ENCODE measurements at places on chromosomes 11 and 22.
A peak's percentile ranks its signal among the peaks of the same experiment; 100 is the strongest.

GRCh38 chr22:31912407-31912743 lies 32.0 kb upstream of the YWHAH start:
- DNase-seq = no peak

- DNase-seq = no peak
Measured at GRCh38 chr11:127003260-127003981, 2.9 kb upstream of the KIRREL3 start.

DNA sequence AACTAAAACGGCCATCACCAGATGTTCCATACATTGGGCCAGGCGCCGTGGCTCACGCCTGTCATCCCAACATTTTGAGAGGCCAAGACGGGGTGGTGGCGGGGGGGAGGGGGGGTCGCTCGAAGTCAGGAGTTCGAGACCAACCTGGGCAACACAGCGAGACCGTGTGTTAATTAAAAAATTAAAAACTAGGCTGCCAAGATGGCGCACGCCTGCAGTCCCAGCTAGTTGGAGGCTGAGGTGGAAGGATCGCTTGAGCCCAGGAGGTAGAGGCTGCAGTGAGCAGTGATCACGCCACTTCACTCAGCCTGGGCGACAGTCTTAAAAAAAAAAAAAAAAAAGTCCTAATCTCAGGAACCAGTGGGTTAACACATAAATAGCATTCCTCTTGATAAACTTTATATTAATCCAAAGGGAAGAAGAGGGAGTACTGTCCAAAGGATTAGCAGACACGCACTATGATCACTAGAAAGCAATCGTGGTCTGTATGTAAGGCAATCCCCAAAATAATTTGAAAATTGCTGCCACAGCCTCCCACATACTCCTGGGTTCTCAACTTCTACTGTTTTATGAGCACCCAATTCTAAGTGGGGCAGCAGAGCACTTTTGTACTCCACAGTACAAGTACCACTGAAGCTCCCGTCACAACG lies 604 bp downstream of the PUS3 start:
- no peak for DNase-seq

DNA sequence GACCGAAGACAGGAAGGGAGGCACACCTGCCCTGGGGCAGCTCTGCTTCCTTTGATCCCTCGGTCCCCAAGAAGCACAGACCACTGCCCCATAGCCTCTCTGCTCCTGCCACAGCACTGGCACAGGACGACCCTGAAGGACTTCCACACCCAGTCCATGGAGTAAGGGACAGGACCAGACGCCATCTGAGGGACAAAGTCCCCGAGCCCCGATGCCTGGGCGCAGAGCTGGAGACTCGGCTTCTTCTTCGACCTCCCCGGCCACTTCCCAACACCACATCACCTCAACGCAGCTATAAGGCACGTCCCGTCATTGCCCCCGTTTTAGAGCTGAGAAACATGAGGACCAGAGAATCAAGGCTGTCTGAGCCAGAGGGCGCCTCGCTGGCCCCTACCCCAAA lies 310.5 kb downstream of the BRD1 start:
- DNase-seq = no peak

DNA sequence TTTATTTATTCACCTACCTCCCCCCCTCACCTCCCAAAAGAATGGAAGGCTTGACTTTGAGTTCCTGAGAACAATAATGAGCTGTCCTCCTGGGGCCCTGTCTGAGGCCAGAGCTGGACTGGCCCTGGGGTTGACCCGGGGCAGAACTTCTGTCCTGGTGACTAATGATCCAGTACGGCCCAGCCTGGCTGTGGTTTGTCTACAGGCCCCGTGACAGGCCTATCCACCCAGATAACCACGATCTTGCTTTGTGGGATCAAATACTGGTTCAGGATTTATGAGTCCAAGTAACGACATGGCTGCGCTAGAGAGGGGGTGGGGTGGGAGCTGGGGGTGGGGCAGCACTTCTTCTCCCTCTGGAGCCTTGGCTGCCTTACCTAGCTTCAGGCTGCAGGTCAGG lies 81.5 kb downstream of the WT1 start:
- DNase-seq = no peak

GRCh38 chr22:25709758-25710157 lies 32.2 kb upstream of the MYO18B start:
- DNase-seq = peak; percentile 43

GRCh38 chr11:100681064-100681502 lies 6.0 kb upstream of the ARHGAP42 start:
- DNase-seq = peak; percentile 19

DNA sequence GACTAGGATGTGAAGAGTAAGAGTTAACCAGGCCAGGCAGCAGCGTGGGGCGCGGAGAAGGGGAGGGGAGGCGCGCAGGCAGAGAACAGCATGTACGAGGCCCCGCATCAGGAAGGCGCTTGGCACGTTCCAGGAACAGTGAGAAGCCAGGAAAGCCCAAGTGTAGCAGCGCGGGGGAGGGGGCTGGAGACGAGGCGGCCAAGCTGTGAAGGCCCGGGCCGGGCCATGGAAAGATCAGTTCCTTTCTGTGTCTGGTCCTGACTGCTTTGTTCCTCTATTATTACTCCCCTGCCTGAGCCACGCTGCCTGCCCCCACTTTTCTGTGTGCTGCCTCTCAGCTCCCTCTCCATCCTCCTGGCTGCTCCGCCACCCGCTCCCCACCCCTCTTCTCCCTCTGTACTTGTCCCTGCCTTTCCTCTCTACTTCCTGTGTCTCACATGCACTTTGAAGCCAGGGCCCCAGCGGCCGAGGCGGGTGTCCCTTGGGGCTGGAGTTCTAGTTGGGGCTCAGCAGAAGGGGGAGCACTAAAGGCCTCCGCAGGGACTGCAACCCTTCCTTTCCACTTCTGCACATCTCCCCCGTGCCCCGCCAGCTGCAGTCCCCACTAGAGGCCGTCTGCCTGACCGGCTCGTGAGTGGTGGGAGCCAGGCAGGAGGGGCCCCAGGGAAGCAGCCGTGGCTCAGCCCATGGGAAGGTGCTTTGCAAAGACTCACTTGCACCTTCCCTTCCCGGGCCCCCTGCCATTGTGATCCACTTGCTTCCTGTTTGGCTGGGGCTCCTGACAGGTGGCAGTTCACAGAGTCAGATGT lies 63.7 kb downstream of the PRDM11 start:
- no peak for DNase-seq
